Caki2 (cell line): ENCODE measurements at places on chromosomes 5 and 9.

GRCh38 chr5:641331-641765, 29.2 kb downstream of the CEP72 start:
- DNase-seq = no peak

DNA sequence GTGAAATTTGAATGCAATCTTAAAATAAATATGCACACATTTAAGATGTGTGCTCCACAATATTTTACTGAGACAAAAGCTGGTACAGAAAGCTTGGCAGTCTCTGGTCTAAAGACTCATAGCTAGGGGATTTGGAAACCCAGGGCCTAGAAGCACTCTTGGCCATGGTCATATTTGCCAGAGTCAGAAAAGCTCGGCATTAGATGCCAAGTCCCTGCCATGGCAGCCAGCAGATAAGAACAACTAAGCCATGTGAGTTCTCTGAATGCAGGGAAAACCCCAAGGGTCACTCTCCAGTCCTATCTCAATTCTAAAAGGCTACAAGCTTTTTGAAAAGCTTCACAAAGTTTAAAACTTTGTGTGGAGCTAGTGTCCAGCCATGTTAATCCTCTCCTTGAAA, 119.5 kb downstream of the FAM114A2 start:
- DNase-seq = no peak

DNA sequence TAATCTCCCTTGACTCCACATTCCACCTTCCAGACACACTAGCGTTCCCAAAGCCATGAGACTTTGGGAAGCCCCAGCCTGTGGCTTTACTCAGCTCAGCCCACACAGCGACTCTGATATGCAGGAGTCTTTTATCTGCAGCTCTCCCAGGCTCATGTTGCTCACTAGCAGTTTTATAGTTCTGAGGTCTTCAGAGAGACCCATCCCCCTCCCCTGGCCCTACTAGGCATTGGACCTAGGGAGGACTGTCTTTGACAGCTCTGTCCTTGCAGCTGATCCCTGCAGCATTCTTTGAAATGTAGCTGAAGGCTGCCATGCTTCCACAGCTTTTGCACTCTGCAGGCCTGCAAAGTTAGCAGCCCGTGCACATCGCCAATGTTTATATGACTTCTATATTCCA, 19.9 kb upstream of the CYLC2 start:
- DNase-seq = no peak

- DNase-seq = no peak
Measured at GRCh38 chr5:166977911-166978422, 1313.5 kb upstream of the WWC1 start.

- DNase-seq = no peak
Measured at GRCh38 chr5:148107608-148108007, 43.8 kb downstream of the SPINK5 start.

DNA sequence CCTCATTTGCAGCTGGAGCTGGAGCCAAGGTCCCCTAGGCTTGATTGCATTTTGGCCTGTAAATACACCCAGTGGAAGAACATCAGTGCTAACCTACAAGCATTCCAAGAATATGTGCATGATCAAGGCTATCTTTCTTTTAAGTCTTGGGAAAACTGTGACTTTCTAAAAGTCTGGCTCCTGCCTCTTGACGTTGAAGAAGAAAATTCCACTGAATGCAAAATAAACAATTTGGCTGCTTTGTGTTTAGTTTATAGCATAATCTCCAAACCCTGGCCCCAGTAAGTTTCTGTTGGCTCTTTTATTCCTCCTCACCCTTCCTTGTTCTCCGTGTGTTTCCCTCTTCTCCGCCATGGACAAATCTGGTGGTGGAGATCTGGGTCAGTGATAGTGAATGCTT, 109.3 kb upstream of the TLE1 start:
- DNase-seq = no peak

DNA sequence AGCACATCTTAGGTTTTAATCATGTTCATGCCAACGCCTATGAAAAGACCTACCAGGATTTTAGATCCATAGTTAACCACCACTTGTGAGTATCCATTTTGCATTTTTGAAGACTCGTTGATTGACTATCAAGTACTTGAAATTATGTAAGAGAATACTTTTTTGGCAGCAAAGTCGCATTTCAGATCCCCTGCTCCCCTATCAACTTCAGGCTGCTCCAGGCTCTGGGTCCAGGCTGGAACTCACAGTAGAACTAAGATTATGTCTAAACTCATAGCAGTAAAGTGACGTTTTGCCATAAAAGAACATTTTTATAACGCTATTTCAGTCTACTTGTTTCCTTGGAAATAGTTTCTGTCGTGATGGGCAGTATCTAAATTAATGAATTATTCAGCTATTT, 267.7 kb downstream of the FANCC start:
- no peak for DNase-seq

GRCh38 chr5:133627180-133627579, 14.8 kb upstream of the FSTL4 start:
- no peak for DNase-seq

DNA sequence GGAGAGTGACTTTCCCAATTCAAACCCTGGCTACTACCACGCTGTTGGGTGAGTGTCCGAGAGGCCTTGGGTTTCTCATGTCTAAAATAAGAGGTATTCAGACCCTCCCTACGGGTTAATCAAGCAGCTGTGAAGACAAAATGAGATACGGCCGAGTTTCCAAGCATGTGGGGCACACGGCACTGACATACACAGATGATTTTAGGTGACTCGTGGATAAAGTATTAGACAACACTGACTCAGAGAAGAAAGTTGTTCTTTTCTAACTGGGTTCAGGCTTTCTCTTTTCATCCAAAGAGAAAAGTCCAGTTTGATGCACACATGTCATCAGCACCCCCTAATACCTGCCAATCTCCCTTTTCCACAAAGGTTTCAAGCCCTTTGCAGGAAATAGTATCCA, 15.6 kb downstream of the FOXI1 start:
- peak; percentile 23 for DNase-seq

GRCh38 chr5:148823871-148824270, 2.5 kb upstream of the ADRB2 start:
- no peak for DNase-seq

DNA sequence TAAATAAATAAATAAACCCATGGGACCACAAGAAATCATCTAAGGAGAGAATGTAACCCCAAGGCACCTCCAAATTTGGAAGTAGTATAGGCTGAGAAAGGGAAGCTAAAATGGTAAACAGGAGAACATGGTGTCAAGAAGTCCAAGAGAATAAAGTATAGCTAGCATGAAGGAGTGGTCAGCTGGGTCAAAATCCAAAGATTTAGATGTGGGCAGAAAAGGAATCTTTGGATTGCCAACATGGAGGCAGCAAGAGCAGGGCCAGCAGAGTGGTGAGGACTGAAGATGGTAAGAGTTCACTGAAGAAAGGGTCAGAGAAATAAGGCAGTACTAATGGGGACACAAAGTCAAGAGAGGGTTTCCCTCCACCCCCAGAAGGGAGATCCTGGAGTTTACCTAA, 53.0 kb downstream of the TSSK1B start:
- no peak for DNase-seq

DNA sequence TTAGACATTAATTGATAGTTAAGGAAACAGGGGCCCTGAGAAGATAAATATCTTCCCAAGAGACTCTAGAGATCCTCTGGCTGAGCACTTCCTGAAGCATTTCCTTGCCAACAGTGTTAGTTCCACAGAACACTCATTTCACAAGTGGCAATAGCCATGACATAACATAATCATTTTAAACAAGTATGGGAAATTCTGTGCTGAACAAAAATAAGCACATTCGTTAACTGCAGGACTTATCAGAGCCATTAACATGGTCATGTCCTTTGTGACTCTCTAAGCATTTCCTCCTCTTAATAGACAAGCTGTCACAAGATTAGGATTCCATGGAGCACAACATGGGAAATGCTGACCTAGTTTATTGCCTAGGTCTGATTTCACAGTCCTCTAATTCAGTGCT, 184.9 kb downstream of the SNX18 start:
- DNase-seq = no peak

GRCh38 chr5:31850981-31851689, 212.2 kb downstream of the PDZD2 start:
- no peak for DNase-seq

- peak; percentile 35 for DNase-seq
Measured at GRCh38 chr5:36089989-36090388, 23.3 kb upstream of the UGT3A2 start.

- DNase-seq = no peak
Measured at GRCh38 chr5:167843881-167844572, 447.4 kb upstream of the WWC1 start.

- no peak for DNase-seq
Measured at GRCh38 chr5:6177926-6178325, 200.4 kb downstream of the MED10 start.

DNA sequence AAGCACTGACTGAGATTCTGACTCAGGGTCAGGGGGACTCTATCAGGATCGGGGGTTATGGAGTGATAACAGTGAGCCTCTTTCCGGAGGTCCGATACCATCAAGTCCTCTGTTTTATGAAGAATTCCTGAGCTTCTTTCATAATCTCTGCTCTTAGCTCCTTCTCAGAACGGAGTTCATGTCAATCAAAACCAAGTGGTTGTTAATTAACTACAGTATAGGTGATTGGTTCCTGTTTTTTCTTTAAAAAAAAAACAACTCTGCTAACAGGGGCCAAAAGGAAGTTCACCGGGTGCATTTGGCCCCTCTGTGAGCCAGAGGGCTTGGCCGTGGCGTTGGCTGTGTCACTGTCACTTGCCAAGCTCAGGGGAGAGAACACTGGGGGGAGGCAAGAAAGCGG, 4.0 kb downstream of the GFI1B start:
- no peak for DNase-seq

DNA sequence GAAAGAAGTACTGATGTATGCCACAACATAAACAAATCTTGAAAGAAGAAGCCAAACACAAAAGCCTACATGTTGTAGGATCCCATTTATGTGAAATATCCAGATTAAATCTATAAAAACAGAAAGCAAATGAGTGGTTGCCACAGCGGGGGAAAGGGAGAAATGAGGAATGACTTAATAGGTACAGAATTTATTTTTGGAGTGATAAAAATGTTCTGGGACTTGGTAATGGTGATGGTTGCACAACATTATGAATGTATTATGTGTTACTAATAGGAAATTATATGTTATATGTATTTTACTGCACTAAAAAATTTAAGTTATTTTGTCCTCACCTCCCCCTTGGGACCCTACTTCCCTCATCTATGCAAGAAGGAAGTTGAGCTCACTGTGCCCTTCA, 16.4 kb upstream of the TTC1 start:
- DNase-seq = no peak

DNA sequence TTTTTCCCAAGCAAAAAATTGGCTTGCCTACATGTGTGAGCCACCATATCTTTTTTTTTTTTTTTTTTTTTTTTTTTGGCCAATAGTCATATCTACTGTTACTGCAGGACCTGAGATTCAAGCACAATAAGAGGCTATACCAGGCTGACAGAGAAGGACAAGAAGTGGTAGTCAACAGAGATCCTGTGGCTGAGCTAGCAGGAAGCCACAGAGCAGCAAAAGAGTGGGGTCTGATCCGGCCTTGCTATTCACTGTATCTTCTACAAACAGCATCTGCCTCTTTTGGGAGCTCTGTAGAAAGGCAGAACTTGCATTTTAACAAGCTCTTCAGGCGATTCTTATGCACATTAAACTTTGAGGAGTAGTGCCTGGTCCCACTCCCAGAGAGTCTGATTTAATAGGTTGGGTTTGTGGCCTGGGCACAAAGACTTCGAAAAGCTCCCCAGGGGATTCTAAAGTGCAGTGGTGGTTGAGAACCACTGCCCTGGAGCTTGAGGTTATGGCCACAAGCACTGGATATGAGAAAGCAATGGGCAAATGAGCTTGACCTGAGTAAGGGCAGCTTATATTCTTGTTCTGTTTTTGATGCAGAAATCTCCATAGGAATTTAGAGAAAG, 162.8 kb downstream of the PIK3R1 start:
- no peak for DNase-seq

DNA sequence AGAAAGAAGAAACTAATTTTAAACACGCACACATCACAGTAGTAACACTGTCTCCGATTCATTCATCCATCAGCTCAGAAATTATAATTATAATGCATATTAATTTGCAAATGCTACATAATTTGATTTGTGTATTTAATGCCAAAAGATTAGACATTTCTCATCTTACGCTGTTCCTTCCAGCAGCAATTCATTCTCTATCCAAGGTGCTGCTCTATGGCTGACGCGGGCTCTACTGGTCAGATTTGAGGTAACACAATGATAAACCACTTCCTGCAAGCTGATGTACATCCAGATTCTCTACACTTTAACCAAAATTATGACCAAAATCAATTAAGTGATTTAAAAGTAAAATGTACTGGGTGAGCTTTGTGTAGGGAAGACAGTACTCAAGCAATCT, 77.9 kb upstream of the ICE1 start:
- no peak for DNase-seq

GRCh38 chr5:93511445-93511844, 69.6 kb downstream of the NR2F1-AS1 start:
- DNase-seq = no peak

DNA sequence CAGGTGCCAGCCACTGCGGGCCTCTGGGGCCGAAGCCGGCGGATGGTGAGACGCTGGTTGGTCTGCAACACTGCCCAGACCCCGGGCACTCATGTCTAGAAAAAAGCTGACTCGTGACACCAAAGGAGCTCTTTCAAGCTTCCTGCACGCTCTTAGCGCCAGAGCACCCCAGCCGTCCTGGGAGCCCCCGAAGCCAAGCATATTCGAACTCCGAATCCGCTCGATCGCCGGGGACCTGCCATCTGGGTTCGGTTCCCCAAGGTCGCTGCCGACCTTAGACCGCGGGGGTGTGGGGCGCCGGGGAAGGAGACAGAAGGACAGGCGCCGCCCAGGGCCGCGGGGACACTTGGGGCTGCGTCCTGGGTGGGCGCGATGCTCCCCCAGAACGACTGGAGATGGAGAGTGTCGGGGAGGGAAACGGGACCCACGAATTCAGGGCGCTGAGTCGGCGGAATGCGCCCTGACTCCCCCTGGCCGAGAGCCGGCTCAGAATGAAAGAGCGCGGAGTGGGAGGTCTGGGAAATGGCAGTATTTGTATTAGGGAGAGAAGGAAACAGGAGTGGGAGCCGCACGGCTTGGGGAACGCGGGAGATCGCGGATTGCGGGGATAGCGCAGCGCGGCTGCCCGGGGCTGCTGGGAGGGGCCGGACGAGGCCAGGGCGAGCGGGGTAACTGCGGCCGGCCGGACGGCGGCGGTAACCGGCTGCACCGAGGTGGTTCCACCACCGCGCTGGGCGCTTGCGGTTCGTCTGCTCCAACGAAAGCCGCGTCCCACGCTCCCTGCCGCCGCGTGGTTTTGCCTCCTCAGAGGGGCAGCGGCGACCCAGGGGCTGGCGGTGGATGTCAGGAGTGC, 20.1 kb upstream of the MARCHF6 start:
- no peak for DNase-seq

- DNase-seq = peak; percentile 8
Measured at GRCh38 chr9:134469041-134469875, 143.0 kb downstream of the RXRA start.

- no peak for DNase-seq
Measured at GRCh38 chr9:18857769-18858168, 175.2 kb downstream of the SAXO1 start.
